ENCODE measurements at places on chromosomes 4 and X.
A peak's percentile ranks its signal among the peaks of the same experiment; 100 is the strongest.

- no peak for DNase-seq
Measured at GRCh38 chrX:12497832-12498591, 293.2 kb upstream of the PRPS2 start.

DNA sequence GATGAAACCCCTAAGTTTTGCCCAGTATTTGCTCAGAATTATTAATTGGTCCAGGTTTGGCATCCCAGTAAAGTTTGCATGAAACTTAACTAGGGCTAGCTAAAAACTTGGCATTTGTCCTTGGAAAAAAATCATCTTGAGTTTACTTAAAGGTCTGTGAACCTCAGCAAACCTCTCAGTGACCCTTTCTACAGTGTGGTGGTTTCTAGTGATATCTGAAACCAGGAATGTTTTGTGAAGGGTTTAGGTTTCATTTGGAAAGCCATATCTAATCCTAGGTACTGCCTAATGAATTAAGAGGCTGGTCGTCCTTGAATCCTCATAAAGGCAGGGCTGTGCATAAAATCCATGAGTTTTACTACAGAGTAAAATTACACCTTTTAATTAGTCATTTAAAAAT is 218.5 kb upstream of the ANKRD50 start:
- DNase-seq: no peak

- no peak for DNase-seq
Measured at GRCh38 chrX:104135677-104136076, 21.1 kb downstream of the SLC25A53 start.

- no peak for DNase-seq
Measured at GRCh38 chr4:163694385-163694784, 199.9 kb downstream of the TMA16 start.

- DNase-seq: no peak
Measured at GRCh38 chr4:148118179-148118578, 324.0 kb downstream of the NR3C2 start.

GRCh38 chr4:104919406-104919805 is 227.3 kb upstream of the TET2 start:
- no peak for DNase-seq

DNA sequence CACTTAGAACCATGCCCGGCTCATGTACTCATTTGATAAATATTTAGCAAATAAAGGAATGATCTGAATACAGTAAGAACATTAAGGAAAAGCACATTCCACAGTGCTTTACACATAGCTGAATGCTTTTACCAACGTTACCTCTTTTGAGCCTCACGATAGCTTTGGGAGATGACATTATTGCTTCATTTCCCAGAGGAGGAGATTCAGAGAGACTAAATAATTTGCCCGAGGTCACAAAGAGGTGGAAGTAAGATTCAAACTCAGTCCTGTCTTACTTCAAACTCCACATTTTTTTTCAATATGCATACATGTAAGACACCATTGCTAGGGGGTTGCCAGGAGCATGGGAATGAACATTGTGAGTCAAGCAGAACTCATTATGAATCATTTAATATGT is 538.5 kb downstream of the BCOR start:
- no peak for DNase-seq

DNA sequence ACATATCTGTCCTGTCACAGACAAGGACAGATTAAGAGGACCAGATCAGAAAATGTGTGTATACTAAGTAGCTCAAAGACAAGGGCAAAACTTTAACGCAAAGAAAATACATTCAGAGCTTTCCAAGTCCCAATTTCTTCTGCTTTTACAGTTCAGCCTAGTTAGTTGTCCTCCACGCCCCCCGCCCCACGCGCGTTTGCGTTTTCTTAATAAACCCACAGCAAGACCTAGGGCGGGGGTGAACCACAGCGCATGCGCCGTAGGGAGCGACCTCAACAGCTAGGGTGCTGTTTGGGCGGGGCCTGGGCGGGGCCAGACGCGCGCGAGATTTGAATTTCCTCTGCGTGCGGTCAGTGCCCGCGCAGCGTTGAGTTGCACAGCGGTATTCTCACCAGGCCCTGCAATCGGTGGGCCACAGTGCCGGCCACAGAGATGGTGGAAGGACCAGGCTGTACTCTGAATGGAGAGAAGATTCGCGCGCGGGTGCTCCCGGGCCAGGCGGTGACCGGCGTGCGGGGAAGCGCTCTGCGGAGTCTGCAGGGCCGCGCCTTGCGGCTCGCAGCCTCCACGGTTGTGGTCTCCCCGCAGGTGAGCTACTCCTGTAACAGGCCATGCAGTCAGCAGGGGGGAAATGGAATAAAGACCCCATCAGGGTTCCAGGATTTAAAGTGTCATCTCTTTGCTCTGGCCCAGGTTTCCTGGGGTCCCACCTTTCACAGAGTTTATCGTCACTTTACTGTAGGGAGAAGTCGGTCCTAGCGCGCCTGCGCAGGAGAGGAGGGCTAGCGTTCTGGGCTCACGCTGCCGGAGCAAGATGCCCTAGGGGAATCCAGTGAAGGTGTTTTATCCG is at the start of gene NEIL3:
Gene NEIL3 (plus strand): TSS at position 353 of the 850 bp plus-strand sequence. CDS start 80 bp downstream, at position 433.
- peak; percentile 92 for DNase-seq

GRCh38 chr4:6071959-6072720 is 53.9 kb upstream of the C4orf50 start:
- no peak for DNase-seq

GRCh38 chr4:43835869-43836268 is 612.7 kb downstream of the KCTD8 start:
- no peak for DNase-seq

GRCh38 chrX:134365904-134366303 is 94.1 kb upstream of the HPRT1 start:
- no peak for DNase-seq

- DNase-seq: no peak
Measured at GRCh38 chr4:21454201-21454600, 494.4 kb downstream of the KCNIP4 start.

Measured in activated CD8-positive, alpha-beta memory T cell treated with anti-CD3 and anti-CD28 coated beads for 48 hours (primary cell).